ENCODE measurements at places on chromosomes 2 and 18. TPM values are rescaled to one million over a fixed set of nuclear protein-coding genes. Genes with fewer than 3 reads are reported as not detected.

Gene ANKRD44
- total RNA-seq: 6.3 TPM

- H3K36me3 ChIP-seq: peaks cover 78% of the 10 kb centered on the region
- no peak overlapping the region for H3K27ac ChIP-seq
- no peaks in the 10 kb centered on the region for H3K4me1 ChIP-seq
Measured at GRCh38 chr18:51066273-51066672, 36.3 kb downstream of the SMAD4 start.

GRCh38 chr2:166627893-166628292 is 133.8 kb upstream of the SCN7A start:
- H3K27ac ChIP-seq: no peak overlapping the region
- H3K36me3 ChIP-seq: no peaks in the 10 kb centered on the region
- no peaks in the 10 kb centered on the region for H3K27me3 ChIP-seq
- no peak overlapping the region for H3K4me3 ChIP-seq
- no peak for DNase-seq

Gene PTH2R
- 0.56 TPM for total RNA-seq

Data from suprapubic skin (tissue), 4 donors.